Memory B cell (primary cell): ENCODE measurements at places on chromosomes 7 and 10.

- no peak overlapping the region for H3K4me3 ChIP-seq
- H3K27me3 ChIP-seq = peaks cover 12% of the 10 kb centered on the region
- H3K4me1 ChIP-seq = no peaks in the 10 kb centered on the region
These were observed 6.8 kb upstream of the NCOA4 start for GRCh38 chr10:46037107-46037825.

DNA sequence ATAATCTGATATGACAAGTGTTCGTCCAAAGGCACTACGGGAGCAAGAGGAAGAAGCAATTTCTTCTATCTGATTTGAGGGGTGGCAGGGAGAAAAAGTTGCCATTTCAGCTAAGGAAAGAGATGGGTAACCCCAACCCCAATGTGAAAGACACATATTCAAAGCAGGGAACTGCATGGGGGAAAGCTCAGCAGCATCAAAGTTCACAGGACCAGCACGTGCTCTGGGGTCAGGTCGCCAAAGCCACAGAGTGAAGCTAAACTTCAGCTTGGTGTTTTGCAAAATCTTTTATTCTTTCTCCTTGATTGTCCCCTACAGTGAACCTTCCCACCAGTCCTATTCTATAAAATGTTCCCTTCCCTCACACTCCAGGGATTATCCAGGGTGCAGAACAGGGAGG lies 112.8 kb upstream of the PPP2R2D start:
- H3K4me1 ChIP-seq = no peaks in the 10 kb centered on the region
- DNase-seq = no peak
- no peak overlapping the region for H3K27ac ChIP-seq
- peaks cover 8% of the 10 kb centered on the region for H3K27me3 ChIP-seq
- peaks cover 2% of the 10 kb centered on the region for H3K36me3 ChIP-seq

- DNase-seq = peak; percentile 56
- H3K36me3 ChIP-seq = peaks cover 2% of the 10 kb centered on the region
- H3K27ac ChIP-seq = peak overlapping the region; percentile 90
- peak overlapping the region; percentile 70 for H3K4me3 ChIP-seq
- peaks cover 41% of the 10 kb centered on the region for H3K4me1 ChIP-seq
These were observed 11.8 kb downstream of the NT5C2 start for GRCh38 chr10:103181244-103181643.

DNA sequence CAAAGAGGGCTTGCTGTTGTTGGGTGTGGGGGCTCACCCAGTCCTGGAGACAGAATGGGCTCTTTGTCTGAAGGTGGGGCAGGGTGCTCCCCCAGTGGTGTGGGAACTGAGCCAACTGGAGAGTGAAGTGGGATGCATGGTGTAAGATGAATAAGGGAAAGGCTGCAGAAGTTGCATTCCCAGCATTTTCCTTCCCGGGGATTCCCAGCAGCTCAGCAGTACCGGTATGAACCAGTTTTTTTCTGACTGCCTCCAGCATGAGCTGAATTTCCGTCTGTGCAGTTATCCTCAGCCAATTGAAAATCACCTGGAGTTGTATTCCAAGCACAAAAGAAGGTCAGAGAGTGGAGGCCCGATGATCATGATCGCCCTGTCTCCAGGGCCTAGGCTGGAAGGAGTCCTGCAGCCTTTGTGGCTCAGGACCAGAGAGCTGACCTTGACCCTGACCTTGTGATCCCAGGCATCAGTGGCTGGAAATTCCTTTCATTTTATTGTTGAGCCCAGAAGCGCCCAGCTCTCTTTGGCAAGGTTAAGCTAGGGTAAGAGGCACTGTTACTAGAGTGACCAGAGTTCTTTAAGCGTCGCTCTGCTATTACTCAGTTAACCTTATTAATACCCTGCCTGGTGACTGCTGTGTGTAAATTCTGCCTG lies 33.4 kb downstream of the OGDH start:
- no peak for DNase-seq
- peak overlapping the region; percentile 96 for H3K27ac ChIP-seq
- peaks cover 45% of the 10 kb centered on the region for H3K4me1 ChIP-seq
- no peak overlapping the region for H3K4me3 ChIP-seq
- H3K36me3 ChIP-seq = no peaks in the 10 kb centered on the region
- no peaks in the 10 kb centered on the region for H3K27me3 ChIP-seq

DNA sequence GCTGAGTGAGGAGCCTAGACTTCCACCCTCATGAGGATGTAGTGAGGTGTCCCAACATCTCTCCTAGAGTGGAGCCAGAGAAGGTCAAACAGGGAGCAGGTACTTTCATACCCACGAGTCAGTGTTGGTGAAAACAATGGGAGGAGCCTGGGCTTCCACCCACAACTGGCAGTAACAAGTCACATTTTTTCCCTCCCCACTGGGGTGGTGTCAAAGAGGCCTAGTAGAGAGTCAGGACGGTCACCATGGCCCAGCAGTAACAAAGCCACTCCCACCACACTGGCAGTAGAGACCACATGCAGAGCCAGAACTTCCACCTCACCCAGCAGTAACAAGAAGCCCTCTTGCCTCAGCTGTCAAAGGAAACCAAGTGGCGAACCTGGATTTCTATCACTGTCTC lies 280.2 kb upstream of the IMMP2L start:
- no peak overlapping the region for H3K4me3 ChIP-seq
- H3K27ac ChIP-seq = no peak overlapping the region
- H3K4me1 ChIP-seq = no peaks in the 10 kb centered on the region
- DNase-seq = no peak

DNA sequence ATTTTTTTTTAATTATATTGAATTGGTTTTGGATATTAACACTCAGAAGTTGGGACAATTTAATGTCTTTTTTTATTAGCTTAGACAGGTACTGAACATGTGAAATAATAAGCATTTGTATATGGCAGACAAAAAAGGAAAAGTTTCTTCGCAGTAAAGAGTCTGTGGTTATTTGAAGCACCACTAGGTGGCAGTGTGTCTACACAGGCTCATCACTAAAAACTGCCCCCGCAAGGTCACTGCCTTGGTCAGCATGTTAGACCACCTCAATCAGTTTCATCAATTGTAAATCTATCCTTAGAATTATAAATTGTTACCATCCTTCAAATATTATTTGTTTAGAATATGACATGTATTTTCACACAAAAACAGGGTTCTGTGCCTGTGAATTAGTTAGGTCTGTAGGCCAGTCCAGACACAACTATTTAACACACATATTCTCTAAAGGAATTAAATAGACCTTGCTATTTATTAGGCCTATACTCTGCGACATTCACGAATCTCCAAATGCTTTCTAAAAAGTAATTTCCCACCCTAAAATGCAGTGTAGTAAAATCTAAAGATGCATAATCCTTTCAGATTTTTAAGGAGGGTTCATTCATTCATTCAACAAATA lies 17.0 kb downstream of the PNLIPRP3 start:
- no peak overlapping the region for H3K4me3 ChIP-seq
- no peak overlapping the region for H3K27ac ChIP-seq
- no peaks in the 10 kb centered on the region for H3K4me1 ChIP-seq
- H3K27me3 ChIP-seq = no peaks in the 10 kb centered on the region
- no peak for DNase-seq

DNA sequence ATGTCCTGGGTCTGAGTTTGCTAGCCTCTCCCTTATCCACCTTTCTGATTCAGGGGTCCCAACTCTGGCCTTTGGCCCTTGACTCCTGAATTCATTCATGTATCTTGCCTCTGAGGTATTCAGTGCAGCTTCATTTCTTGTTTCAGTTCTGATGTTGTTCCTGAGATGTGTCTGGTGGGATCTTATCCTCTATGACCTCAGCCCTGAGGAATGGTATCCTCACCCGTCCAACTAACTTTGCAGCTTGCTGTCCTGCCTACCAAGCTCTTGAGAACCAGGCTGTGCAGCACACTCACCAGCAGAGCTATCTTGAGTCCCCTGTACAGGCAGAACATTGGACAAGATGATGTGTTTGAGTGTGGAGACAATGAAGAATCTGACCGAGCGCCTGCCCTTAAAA lies 13.8 kb downstream of the SUFU start:
- H3K27me3 ChIP-seq = no peaks in the 10 kb centered on the region
- peaks cover 5% of the 10 kb centered on the region for H3K4me1 ChIP-seq
- peaks cover 19% of the 10 kb centered on the region for H3K36me3 ChIP-seq
- no peak for DNase-seq
- H3K27ac ChIP-seq = no peak overlapping the region
- no peak overlapping the region for H3K4me3 ChIP-seq

- H3K4me1 ChIP-seq = no peaks in the 10 kb centered on the region
- no peaks in the 10 kb centered on the region for H3K36me3 ChIP-seq
- no peak overlapping the region for H3K27ac ChIP-seq
- peaks cover 2% of the 10 kb centered on the region for H3K27me3 ChIP-seq
- DNase-seq = no peak
These were observed 416.4 kb downstream of the TCERG1L start for GRCh38 chr10:130895161-130895560.

DNA sequence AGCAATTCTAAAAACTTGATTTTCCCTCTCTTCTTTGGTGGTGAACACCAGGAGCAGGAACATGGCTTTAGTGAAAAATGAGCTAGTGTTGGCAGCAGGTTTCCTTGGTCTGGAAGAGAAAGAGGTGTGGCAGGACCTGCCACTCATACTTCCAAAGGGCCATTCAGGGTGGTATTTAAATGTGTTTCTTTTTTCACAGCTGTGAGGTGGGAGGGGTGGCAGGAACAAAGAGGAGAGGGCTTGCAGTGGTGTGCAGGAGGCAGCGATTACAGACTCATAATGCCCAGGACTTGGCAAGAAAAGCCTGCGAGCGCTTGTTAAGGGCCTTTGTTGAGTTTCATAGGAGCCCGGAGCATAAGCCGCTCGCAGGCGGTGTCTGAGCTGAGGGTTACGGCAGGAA lies 36.8 kb downstream of the WIPF3 start:
- H3K27me3 ChIP-seq = peaks cover 13% of the 10 kb centered on the region
- H3K36me3 ChIP-seq = no peaks in the 10 kb centered on the region
- no peak overlapping the region for H3K4me3 ChIP-seq
- H3K27ac ChIP-seq = no peak overlapping the region
- DNase-seq = no peak

DNA sequence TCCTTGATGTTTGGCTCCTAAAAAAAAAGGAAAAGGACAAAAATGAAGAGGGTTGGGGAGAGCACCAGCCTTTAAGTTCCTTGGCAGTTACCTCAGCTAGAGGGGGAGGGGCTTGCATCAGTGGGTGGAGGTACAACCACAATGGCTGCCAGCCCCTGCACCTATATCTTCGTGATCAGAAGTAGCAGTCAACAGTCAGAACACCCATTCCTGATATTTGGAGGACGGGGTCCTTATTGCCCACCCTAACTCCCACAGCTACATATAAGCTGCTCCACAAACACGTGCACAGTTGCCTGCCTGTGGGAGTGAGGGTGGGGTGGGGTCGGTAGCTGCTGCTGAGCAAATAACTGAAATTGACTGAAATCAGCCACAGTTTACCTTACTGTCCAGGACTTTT lies 26.2 kb downstream of the C1GALT1 start:
- no peak overlapping the region for H3K4me3 ChIP-seq
- no peak for DNase-seq
- H3K4me1 ChIP-seq = peaks cover 45% of the 10 kb centered on the region

DNA sequence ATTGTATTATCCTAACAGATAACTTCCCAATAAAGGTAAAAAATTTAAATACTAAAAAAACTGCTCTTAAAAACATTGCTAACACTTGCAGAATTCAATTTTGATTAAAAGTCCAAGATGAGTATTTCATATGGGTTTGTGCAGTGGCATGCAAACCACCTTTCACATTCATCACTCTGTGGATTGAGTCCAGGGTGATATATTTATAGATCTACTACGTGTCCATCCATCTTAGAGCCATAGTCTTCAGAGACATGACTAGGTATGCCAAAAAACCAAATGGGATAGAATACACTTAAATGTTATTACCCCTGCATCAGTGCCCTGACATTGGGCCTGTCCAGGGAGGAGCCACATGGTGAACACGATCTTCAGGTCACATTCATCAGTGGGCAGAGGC lies 96.0 kb downstream of the DOCK4 start:
- H3K27ac ChIP-seq = no peak overlapping the region
- H3K4me3 ChIP-seq = no peak overlapping the region
- DNase-seq = no peak
- no peaks in the 10 kb centered on the region for H3K36me3 ChIP-seq
- H3K27me3 ChIP-seq = no peaks in the 10 kb centered on the region

GRCh38 chr10:116045366-116046356 lies 227.3 kb downstream of the GFRA1 start:
- no peak overlapping the region for H3K4me3 ChIP-seq
- no peak for DNase-seq
- H3K27me3 ChIP-seq = no peaks in the 10 kb centered on the region
- H3K4me1 ChIP-seq = no peaks in the 10 kb centered on the region
- H3K36me3 ChIP-seq = peaks cover 4% of the 10 kb centered on the region

- no peak overlapping the region for H3K4me3 ChIP-seq
- H3K4me1 ChIP-seq = no peaks in the 10 kb centered on the region
These were observed 32.7 kb upstream of the MACC1 start for GRCh38 chr7:20249920-20250319.

DNA sequence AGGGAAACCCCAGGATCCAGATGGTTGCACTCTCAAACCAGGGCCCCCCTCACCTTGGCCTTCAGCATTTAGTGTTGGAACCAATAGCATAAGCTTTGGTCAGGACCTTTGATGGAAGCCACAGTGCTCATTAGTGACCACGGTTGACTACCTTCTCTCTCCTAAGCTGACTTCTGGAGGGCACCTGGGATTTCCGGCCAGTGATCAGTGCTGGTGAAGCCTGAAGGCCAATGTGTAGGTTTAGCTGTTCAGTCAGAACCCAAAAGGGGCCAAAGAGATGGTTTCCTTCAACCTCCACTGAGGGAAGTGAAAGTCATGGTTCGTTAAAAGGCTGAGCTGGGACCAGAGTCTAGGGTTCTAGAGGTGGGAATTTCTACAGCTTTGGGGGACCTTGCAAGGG lies 46.4 kb downstream of the TCF7L2 start:
- no peak overlapping the region for H3K4me3 ChIP-seq
- H3K36me3 ChIP-seq = no peaks in the 10 kb centered on the region
- no peaks in the 10 kb centered on the region for H3K4me1 ChIP-seq
- no peak for DNase-seq

- no peaks in the 10 kb centered on the region for H3K4me1 ChIP-seq
- DNase-seq = no peak
- no peak overlapping the region for H3K27ac ChIP-seq
- no peaks in the 10 kb centered on the region for H3K36me3 ChIP-seq
These were observed 2.3 kb downstream of the ZNF804B start for GRCh38 chr7:88761779-88762178.
